ENCODE measurements at places on chromosomes 13 and 19. TPM values are rescaled to one million over a fixed set of nuclear protein-coding genes. Genes with fewer than 3 reads are reported as not detected.

The SHFL gene
- total RNA-seq = 3.0 TPM

GRCh38 chr19:38488776-38489481, 55.4 kb downstream of the RYR1 start:
- DNase-seq = no peak

DNA sequence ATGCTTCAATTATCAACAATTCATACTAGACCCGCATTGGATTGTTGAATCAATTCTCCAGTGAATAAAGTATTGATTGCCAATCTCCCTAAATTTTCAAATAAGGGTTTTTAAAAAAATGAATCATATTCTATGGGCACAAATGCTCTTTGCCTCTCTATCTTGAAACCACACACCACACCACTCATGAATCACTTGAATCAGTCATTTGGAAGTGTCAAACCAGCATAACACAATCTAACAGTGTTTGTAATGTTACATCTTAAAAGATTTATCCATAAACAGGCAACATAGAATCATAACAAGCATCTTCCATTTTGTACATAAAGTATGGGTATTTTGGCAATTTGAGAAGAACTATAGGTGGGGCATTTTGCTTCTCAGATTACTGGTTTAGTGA, 219.5 kb upstream of the MIR17HG start:
- no peak for DNase-seq

DNA sequence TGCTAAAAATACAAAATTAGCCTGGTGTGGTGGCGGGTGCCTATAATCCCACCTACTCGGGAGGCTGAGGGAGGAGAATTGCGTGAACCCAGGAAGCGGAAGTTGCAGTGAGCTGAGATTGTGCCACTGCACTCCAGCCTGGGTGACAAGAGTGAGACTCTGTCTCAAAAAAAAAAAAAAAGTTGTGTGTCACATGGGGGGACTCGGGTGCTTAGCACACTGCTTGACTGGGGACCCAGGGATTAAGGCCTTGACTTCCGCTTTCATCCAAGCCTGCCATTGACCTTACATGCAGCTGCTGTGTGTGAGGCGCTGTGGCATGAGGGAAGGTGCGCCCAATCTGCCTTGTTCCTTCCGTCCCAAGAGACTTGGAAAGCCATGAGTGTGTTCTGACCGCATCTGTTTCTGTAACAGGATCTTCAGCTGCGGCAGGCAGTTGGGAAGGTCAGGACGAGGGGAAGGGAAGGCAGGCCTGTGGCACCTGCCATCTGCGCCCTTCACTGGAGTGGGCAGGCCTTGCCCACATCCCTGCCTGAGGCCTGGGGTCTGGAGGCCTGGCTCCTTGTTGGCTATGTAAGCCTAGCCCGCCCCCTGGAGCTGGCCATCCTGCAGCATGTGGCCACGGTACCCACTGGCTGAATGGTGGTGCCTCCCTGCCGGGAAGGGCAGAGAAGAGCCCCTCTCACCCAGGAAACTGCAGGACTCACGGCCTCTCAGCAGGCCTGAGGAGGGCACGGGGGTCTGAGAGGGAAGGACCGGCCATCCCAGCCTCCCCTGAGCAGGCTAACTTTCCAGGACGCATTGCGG, 23.0 kb downstream of the PPP1R37 start:
- DNase-seq = no peak

GRCh38 chr13:99724633-99725517, 223.6 kb downstream of the TM9SF2 start:
- no peak for DNase-seq

The ZNF442 gene
- total RNA-seq = 5.4 TPM

DNA sequence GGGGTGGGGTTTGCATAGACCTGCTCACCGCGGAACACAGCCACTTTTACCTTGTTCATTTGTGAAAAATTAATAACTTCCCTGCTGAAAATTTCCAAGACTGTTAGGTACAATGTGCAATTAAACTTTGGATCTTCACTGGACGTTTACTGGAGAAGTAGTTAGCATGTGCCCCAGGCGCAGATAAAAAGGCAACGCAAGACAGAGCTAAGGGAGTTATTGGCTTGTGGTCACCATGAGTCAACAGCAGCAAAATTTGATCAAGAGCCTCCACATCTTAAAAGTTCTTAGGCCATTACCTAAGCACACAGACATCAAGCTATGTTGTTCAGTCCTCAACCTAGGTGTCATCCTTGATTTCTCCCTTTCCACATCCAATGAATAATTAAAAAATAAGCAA, 257.0 kb downstream of the LHFPL6 start:
- DNase-seq = no peak

The NCAN gene
- total RNA-seq = 0.36 TPM

DNA sequence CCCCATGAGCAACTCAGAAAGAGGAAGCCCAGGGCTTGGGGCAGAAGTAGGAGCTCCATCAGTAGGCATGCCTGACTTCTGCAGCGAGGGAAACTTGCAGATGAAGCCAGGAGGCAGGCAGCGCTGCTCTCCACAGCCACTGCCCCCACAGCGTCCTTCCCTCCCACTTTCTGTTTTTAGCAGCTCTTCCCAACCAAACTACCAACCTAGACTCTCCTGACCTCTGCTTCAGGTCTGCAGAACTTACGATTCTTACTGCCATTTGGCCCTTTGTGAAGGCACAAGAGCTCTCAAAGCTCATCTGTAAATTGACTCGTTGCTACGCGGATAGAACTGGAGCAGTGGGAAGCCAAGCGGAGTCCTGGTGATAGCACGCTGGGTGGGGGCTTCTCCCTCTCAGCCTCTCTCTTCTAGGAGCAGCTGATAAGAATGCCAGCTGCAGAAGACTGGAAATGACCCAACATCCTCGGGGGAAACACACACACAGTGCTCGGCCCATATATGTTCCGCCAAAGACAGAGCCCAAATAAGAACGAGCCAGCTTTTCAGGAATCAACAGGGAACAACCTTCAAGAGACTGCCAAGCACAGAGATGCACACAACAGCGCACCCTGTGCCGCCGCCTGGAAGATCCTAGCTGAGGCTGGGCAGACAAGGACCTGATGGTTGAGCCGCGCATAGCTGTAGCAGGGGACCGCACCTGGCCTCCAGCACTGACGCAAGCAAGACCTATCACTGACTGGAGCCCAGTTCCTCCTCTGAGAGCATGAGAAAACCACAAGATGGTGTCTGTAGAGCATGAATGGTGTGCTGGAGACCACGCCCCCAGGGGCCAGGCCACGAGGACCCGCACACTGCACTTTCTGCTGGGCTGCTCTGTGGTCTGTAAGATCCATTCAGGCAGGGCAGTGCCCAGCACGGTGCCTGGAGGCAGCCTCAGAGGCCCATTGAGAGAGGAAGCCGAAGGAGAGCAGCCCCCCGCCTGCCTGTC, 15.9 kb upstream of the SLC35E1 start:
- no peak for DNase-seq

DNA sequence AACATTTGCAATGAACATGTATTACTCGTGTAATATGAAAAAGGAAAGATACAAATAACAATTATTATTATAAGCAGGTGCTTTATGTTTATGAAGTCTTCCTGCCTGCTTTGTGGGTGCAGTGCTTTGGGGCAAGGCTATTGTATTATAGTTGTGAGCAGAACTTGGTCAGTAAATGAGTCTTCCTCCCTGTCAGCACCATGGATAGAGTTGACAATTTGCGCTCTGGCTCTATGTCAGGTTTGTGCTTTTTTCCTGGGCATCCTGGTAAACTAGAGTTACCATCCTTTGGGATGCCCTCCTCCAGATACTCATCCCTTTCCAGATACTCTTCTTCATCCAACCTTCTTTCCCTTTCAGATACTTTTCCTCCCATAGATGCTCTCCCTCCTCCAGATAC, 19.6 kb downstream of the ERICH6B start:
- no peak for DNase-seq

Measured in progenitor cell of endocrine pancreas (in vitro differentiated cells).